ENCODE measurements at places on chromosomes 7 and 10.
A peak's percentile ranks its signal among the peaks of the same experiment; 100 is the strongest.

DNA sequence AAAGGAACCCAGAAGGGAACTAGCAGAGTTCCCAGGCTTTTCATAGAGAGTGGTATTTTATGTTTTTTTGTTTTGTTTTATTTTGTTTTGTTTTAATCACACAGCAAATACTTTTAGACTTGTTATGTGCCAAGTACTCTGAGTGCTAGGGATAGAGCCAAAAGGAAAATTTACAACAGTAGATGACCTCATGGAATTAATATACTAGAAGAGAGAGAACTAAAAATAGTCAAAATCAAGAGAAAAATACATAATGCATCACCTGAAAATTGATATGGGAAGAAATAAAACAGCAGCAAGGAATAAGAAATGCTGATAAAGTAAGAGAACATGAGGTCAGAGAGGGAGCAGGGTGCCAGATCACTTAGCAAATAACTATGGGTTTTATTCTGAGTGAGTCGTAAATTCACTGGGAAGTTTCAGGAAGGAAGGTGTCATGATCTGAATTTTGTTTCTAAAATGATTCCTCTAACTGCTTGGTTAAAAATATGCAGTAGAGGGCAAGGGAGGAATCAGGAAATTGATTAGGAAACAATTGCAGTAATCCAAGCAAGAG lies 351.0 kb downstream of the ANKRD7 start:
- no peak for DNase-seq

DNA sequence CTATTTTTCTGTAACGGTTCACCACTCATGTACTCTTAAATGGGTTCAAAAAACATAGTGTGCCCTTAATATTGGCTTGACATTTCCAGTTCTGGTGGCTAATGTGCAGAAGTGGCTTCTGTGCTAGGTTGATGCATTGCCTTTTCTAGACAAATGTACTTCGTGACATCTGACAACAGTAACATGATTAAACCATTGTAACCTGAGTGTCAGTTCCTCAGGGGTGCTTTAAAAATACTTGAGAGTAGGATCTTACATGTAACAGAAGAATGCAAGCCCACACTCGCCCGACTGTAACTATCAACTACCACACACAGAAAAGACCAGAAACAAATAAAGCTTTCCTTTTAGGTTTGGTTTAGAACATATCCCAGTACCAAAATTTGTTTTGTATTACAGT lies 393.4 kb upstream of the NFE2L3 start:
- DNase-seq, result no peak

- DNase-seq, result no peak
Measured at GRCh38 chr7:107208024-107208521, 39.3 kb downstream of the HBP1 start.

DNA sequence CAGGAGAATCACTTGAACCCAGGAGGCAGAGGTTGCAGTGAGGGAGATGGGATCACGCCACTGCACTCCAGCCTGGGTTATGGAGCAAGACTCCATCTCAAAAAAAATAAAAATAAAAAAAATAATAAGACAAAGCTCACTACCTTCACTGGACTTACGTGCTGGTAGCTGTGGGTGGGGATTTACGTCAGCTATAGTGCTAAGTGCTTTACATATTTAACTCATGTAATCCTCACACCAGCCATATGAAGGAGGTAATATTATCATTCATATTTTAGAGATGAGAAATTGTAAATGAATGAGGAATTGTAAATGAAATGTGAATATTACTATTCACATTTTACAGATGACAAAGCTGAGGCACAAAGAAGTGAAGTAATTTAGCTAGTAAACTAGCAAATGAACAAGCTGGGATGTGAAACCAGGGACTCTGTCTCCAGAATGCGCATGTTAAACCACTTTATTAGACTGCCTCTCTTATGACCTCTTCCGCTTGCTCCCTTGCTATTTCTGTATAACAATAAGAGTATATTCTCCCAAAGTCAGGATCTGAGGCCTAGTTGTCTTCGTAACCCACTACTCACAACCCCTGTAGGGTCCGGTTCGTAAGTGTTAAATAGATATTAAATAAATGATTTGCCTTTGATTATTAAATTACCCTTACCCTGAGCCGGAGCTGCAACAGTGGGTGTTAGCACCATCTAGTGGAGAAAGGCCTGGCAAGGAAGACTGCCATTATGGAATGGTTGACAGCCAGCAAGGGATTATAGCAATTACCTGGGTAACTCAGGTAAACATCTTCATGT lies 70.2 kb downstream of the HTR7 start:
- peak; percentile 66 for DNase-seq

DNA sequence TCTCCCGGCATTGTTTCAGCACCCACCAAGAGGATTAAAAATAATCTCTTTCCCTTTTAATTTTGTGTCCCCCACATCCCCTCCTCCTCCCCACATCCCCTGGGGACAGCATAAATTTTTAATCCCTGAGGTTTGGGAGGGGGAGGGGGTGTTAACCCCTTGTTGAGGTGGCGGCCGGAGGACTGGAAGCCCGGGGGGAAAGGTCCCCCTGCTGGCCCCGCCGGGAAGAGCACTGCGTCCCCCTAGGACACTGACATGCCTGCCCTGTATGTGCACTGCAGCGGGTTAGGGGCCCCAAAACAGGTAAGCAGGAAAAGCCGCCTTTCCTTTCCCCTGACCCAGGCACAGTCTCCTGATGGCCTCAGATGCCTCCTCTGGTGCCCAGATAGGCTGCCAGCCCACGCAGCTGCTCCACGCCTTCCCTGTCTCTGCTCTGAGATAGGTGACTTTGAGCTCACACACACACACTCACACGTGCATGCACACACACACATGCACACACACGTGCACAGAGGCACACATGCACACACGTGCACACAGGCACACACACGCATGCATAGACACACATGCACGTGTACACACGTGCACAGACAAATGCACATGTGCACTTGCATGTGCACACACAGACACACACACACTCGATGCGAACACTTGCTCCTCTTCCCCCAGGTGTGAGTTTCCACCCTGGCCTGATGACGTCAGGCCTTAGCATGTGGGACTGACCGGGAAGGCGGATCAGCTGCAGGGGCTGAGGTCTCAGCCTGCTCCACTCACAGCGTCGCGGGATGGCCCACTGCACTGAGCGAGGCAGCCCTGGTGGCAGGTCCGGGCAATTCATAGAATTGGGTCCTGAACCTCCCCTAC lies 12.3 kb downstream of the CNPY1 start:
- no peak for DNase-seq

- no peak for DNase-seq
Measured at GRCh38 chr7:143924851-143925250, 10.2 kb upstream of the OR2F2 start.

- DNase-seq, result no peak
Measured at GRCh38 chr7:158453663-158454062, 134.0 kb downstream of the PTPRN2 start.

DNA sequence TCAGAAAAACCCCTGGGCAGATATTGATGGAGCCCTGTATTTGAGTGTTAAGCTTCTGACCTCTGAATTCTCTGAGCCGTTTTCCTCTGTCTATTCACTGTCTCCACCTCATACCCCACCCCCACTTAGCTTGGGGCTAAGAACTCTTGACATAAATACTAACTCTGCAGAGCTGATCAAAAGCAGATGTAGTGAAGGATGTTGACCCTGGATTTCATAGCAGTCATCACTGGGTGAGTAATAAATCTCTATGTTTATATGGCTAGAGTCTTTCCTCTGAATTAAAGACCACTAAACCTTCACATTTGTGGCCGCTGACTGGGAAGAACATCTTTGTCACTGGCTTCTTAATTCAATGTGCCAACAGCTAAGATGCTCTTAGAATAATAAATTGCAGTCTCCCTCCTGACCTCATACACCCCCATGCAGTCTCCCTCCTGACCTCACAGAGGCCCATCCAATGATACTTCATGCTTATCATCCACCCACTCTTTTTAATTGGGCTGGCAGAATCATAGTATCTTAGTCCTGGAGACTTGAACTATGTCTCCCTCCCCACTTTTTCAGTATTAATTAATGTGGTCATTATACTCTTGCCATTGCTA lies 78.0 kb upstream of the MACROH2A2 start:
- no peak for DNase-seq

DNA sequence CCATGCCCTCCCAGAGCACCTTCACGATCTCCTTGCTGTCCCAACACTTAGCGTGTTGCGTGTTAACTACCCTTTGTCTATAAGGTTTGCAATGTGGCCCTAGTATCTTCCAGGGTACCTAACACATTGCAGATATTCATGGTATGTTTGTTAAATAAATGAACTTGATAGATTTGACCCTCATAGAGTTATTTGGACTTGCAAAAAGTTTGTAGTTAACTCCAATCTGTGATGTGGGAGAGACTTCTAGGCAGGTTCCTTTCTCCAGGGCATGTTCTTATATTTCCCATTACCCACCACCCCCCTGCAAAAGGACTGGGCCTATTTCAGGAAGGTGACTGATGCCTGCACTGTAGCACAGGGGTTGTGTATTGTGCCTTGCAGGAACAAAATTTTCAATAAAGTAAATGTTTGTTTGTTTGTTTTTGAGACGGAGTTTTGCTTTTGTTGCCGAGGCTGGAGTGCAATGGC lies 612 bp downstream of the HILPDA start:
- peak; percentile 38 for DNase-seq

- DNase-seq, result no peak
Measured at GRCh38 chr7:36116347-36117202, 36.5 kb upstream of the EEPD1 start.

- no peak for DNase-seq
Measured at GRCh38 chr7:154503962-154504550, 451.9 kb downstream of the DPP6 start.

- DNase-seq, result no peak
Measured at GRCh38 chr7:4663239-4664018, 18.7 kb upstream of the FOXK1 start.

GRCh38 chr7:80133361-80134114 lies 1.1 kb upstream of the GNAI1 start:
- DNase-seq, result peak; percentile 48

- no peak for DNase-seq
Measured at GRCh38 chr10:43912469-43912868, 263.8 kb upstream of the ZNF32 start.

- no peak for DNase-seq
Measured at GRCh38 chr10:70890917-70891431, 2.6 kb upstream of the PCBD1 start.

DNA sequence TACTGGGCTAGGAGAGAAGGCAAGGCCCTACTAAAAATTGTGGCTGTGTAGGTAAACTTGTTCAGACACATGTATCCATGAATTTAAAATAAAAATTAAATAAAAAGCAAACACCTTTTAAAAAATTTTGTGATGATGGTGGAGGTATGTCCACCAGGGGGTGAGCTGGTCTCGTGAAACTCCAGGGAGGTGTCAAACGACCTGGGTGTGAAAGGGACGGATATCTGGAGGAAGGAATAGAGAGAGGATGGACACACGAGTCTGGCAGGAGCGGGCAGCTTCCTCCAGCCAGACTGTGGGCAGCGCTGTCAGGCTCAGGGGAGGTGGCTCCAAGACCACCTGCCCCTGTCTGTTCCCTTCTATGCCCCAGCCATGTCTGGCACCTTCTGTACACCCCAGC lies 34.8 kb upstream of the DMBT1 start:
- no peak for DNase-seq

- DNase-seq, result no peak
Measured at GRCh38 chr10:35611750-35612149, 6.6 kb downstream of the GJD4 start.

DNA sequence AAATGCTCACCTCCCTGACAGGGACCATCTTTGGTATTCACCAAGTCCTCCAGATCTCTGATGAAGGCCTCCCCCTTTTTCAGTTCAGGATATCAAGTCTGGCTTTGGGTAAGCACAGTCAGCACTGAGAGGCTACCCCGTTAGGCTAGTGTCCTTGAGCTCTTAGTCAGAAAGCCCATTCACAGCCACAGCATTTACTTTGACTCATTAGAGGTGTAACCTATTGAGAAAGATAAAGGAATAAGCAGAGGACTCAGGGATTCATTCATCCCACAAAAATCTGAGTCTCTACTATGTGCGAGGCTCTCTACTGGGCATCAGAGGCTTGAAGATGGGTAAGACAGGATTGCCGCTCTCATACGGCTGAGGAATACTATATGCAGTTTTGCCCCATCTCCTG lies 14.0 kb upstream of the RAMP3 start:
- DNase-seq, result no peak

DNA sequence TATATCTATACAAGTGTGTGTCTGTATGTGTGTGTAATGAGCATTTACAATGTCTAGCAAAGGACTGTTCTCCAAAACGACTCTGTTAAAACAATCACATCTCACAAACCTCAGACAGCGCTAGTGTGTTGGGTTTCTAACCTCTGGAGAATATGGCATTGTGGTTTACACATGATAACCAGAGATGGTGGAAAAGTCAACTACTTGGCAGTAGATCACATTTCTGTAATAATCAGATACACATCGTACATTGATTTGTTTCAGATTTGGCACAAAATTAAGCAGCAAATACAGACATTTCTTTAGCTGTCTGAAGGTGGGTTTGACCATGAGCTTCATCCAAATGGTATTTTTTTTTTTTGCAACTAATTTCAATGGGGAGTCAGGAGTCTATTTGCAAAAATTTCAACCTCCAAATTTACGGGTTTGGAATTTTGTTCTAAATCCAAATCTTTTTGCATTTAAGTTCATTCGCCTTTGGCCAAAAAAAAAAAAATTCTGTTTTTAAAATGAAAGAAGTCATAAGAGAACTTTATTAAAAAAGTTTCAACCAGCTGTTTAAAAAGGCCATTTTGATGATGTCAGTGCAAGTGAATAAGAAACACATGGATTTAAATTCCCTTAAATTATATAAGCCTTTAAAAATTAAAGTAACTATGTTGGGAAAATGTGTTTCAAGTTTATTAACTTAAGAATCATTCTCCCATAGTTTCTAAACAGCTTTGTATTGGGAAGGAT lies 127.8 kb downstream of the TMEM26 start:
- no peak for DNase-seq

- no peak for DNase-seq
Measured at GRCh38 chr10:119652361-119652730, 1.2 kb downstream of the BAG3 start.

DNA sequence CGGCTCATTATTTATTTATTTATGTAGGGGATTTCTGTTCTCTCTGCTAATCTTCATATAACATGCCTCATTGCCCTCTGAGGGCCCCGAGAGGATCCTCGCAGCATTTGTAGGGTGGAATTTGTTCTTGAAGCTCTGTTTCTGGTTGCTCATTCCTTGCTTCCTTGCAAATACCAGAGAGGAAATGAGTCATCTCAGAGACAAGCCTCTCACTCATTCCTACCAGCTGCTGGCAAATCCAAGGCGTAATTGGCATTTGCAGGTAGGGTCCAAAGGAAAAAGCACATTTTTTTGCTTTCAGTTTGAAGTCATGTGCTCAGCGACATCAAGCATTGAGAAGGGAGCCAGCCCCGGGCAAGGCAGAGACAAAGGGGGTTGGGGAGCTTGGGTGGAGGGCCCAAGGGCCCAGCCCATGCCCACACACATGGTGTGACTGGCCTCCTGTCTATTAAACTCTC lies 501.6 kb downstream of the GALNT17 start:
- peak; percentile 12 for DNase-seq

GRCh38 chr7:33744293-33745075 lies 160.9 kb upstream of the BMPER start:
- peak; percentile 86 for DNase-seq

DNA sequence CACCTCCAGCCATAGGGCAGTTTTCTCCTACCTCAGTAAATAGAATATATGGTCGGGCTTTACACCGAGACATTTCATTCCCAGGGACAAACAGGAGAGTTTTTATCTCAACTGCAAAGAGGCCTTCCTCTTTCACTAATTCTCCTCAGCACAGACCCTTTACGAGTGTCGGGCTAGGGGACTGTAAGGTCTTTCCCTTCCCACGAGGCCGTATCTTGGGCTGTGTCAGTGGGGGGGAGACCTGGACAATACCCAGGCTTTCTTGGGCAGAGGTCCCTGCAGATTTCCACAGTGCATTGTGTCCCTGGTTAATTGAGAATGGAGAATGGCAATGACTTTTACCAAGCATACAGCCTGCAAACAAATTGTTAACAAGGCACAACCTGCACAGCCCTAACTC lies 13.2 kb upstream of the ZNF488 start:
- no peak for DNase-seq

All from trophoblast cell (in vitro differentiated cells and primary cell).